ENCODE measurements at places on chromosomes 1 and 21.

DNA sequence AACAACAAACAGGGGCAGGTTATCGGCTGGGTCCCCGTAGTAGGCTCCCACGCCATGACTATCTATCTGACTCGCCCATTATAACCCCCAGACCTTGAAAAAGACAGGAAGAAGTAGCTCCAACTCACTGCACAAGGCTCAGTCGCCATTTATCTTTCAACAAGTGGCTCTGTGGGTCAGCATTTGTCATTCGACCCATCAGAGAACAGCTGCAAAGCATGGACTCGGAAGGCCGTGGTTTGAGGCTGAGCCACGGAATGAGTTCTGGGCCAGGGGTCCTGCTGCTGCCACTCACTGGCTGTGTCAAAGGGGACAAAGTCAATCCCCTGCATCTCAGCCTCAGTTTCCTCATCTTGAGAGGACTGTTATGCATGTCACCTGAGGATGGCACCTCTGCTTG lies 131.0 kb downstream of the DMRTA2 start:
- no peak for DNase-seq

DNA sequence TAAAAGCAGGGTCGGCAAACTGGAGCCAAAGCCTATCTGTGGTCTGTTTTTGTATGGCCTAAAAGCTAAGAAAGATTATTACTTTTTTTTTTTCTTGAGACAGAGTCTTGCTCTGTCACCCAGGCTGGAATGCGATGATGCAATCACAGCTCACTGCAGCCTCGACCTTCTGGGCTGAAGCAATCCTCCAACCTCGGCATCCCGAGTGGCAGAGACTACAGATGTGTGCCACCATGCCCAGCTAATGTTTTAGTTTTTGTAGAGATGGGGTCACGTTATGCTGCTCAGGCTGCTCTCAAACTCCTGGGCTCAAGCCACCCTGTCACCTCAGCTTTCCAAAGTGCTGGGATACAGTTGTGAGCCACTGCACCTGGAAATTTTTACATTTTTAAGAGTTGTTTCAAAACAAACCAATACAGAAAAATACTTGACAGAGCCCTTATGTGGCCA lies 6.5 kb upstream of the GLRX2 start:
- no peak for DNase-seq

- DNase-seq: no peak
These were observed 88.4 kb downstream of the PDE4B start for GRCh38 chr1:65881067-65881594.

- DNase-seq: no peak
These were observed 149.7 kb downstream of the GREM2 start for GRCh38 chr1:240462277-240462676.

DNA sequence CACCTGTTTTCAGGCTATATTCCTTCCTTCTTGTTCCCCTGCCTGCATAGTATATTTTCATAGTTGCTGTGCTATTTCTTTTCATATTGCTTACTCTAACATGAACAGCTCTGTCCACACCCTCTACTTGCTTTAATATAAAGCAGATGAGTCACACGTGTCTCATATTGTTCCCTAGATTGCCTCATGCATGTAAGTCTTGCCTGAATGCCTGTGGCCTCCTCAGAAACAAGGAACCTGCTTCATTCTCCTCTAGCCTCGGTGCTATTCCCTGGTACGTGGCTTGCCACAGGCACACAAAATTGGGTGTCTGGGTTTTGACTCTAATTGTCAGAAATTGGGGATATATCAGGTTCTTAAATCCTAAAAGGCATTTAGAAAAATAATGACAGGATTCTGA lies 16.5 kb upstream of the PKP1 start:
- DNase-seq: no peak

GRCh38 chr1:46520063-46520911 lies 30.7 kb downstream of the DMBX1 start:
- DNase-seq: no peak

DNA sequence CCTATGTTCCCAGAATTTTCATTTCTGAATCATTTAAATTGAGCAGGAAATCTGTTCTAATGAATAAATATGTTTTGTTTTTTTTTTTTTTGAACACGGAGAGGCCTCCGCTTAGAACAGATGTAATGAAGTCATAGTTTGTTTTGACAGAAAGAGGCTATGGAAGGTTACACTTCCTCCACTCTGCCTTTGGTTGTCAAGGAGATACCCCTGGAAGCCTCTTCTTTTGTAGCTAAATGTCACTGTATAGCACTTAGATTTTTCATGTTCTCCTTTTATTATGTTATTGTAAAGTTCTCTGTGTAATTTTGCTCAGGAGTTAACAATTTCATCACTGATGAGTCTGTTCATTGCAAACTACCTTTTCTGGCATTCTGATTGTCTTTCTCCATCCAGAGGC lies 22.7 kb upstream of the GNG12 start:
- no peak for DNase-seq

DNA sequence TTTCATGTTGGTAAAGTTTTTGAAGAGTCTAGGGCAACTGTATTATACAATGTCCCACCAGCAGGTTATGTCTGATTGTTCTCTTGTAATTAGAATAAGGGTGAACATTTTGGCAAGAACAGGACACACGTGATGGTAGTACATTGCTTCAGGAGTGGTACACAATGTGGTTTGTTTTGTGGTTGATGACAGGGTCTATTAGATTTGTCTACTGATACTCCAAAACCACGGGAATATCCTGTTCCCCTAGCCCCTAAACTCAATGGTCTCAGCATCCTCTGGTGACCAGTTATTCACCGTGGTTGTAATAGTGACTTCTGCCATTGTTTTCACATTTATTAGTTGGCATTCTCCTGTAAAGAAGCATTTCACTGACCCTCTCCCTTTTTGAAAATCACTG lies 22.1 kb upstream of the ACTA1 start:
- no peak for DNase-seq

DNA sequence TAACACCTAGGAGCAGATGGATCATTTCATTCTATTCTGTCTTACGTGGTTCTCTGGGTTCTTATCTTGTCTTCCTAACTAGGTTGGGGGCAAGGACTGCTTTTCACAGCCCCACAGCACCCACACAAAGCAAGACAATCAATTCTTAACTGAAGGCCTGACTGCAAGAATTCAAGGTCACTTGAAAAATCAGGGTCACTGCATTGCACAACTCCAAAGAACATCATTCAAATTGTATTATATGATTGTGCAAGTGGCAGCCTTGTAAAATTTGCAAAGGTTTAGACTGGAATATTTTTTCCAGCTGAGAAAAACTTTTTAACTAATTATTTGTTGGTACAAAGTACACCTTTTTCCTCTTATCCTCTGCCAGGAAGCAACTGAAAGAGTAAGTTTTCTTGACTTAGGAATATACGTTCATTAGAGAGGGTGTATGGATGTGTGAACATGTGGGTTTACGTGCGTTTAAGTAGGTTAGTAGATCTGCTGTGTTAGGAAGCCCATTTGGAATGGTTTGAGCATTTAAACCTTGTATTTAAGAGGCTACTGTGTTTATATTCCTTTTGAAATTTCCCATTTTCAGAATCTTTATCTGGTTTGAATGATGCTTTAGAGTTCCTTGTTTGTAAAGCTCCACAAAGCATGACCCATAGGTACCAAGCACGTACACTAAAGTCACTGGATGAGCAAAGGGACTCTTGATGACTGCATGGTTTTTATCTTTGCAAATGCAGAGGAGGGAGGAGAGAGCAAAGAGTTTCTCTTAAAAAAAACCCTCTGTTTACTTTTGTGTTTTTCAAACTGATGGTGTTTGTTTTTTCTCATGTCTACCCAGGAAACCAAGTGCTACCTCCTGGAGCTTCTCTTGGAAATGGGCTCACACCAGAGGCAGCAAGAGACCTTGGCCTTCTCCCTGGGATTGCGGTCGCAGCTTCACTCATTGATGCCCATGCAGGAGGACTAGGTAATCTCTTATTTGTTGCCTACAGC lies 214.9 kb downstream of the FGGY start:
- DNase-seq: no peak

All from activated T-helper 1 cell treated with Interleukin-2 at 50 U/mL for 16 hours (primary cell).